ENCODE measurements at places on chromosomes 6 and 20.

DNA sequence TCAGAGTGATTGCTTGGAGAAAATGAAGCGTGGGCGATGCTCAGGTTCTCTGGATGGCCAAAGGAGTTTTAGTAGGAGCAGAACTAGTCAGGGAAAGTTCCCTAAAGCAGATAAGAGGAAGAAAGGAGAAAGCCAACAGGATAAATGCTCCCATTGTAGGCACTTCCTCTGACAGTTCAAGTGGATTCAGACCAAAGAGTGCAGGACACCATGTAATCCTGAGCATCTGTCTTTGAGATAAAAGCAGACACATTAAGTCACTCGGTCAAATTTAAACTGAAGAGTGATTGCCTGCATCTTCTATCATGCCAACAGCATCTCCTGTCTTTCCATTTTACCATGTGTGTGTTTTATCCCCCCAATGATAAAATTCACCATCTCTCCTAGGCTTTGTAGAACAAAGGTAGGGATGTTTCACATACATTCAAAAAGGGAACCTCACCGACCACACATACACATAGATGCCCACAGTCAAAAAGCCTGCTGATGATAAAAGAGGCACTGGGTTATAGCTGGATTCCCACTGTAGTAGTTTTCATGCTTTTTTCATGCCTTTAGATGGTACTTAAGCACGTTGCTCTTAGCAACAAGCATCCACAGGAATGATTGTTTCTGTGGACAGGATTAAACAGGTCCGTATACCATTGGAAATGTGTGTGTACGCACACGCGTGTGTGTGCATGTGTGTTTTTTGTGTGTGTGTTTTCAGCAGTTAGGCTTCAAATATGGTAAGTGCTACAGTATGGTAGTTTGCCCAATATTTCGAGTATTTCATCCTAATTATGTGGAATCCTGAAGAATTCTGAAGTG lies 7.0 kb downstream of the GRIK2 start:
- no peak for DNase-seq

DNA sequence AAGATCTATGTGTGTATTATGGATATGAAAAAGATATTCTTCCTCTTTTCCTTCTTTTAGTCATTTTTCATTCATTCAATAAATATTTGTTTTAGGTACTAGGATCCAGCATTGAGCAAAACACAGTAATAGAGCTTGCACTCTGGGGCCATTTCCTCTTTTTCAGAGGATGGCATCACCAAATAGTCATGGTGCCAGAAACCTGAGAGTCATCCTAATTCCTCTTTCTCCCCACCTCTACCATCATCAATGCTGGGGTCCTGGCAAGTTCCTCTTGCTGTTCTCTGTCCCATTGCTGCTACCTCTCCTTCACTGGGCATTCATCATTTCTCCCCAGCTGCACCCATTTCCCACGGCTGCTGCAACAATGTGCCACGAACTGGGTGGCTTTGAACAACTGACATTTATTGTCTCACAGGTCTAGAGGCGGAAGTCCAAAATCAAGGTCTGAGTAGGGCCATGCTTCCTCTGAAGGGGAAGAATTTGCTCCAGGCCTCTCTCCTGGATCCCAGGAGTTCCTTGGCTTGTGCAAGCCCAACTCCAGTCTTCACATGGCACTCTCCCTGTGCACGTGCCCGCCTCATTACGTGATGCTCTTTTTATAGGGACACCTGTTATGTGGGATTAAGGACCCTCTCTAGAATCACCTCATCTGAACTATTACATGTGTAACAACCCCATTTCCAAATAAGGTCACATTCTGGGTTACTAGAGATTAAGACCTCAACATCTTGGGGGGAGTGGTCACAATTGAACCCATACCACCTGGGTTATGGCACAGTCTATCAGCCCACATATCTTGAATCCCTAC lies 9.5 kb upstream of the IGF2R start:
- DNase-seq = no peak

DNA sequence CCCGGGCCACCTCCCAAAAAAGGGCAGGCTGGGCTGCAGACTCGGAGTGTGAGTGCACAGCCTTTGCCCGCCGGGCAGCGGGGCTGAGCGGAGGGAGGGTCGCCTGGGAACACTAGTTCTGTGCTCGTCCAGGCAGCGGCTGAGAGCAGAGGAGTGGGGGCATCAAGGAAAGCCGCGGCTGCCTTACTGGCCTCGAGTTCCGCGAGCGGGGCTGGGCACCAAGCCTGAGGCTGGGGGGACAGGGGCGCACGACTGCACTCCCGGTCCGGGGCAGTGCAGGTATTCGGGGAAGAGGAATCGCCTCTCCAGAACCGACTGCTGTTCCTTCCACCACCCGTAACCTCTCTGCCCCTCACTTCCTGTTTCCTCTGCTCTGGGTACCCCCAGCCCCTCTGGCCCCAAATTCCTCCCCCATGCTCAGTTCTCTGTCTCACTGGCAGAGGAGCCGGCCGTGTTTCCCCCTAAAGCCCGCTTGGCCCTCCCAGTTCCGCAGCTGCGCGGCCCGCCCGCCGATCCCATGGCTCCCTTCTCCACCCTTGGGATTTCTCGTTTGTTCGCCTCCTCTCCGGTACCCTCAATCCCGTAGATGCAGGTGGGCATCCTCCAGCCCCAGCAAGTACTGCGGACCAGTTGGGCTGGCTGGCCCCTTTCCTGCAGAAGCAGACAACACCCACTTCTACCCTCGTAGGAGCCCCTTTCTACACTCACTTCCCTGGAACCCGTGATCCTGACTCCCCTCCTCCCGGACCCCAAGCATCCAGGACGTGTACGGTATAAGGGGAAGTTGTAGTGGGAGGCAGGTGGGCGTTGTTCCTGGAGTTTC lies 5.1 kb downstream of the RING1 start:
- DNase-seq = no peak

GRCh38 chr6:24933266-24933665 lies 2.5 kb downstream of the RIPOR2 start:
- DNase-seq = no peak

DNA sequence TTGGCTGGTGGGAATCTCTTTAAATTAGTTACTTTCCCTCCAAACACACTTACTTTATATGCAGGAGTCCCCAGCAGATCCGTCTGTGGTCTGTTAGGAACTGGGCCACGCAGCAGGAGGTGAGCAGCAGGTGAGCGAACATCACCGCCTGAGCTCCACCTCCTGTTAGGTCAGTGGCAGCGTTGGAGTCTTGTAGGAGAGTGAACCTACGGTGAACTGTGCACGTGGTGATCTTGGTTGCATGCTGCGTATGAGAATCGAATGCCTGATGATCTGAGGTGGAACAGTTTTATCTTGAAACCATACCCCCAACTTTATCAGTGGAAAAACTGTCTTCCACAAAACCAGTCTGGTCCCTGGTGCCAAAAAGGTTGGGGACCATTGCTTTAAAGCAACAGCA lies 5.0 kb downstream of the SERPINB6 start:
- no peak for DNase-seq

- DNase-seq = no peak
Observed at GRCh38 chr6:69072796-69073195, 437.7 kb downstream of the ADGRB3 start.

GRCh38 chr6:100121854-100122609 lies 128.0 kb upstream of the MCHR2 start:
- no peak for DNase-seq

DNA sequence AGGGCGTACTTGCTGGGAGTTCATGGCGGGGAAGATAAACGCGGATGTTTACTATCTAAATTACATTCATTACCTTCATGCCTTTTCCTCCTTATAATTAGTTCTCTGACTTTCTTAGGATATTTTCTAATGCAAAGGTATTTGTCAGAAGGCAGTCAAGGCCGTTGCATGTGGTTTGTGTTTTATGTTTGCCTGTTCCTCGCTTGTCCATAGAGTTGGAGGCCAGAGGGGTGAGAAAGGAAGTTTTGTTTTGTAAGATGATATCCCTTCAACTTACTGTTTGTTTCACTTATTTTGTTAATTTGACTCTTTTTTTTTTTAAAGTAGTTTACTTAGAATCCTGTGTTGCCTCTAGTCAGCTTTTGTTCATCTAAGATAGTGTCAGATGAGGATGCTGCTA lies 4.0 kb upstream of the CCN2 start:
- DNase-seq = no peak

DNA sequence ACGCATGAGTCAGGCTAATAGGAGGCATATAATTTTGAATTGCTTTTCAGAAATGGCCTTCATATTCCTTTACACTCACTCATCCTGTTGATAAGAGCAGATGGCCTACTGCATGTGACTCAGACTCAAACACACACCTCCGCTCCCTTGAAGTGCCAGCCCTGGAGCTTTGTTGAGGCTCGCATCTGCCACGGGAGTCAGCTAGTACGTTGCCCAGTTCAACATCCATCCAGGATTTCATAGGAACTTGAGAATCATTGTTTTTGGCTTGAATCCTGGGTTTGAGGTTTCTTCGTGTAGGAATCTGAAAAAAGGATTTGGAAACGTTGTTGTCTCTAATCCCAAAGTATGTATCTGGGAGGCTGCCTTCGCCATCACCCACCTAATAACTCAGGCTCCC lies 87.4 kb upstream of the JAG1 start:
- peak; percentile 67 for DNase-seq

DNA sequence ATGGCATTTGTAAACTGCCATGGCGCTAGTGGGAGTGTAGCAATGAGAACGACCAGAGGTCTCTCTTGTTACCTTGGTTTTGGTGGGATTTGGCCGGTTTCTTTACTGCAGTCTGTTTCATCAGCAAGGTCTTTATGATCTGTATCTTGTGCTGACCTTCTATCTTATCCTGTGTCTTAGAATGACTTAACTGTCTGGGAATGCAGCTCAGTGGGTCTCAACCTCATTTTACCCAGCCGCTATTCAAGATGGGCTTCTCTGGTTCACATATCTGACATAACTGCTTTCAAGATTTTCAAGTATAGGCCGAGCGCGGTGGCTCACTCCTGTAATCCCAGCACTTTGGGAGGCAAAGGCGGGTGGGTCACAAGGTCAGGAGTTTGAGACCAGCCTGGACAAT lies 1.9 kb upstream of the SFT2D1 start:
- no peak for DNase-seq

DNA sequence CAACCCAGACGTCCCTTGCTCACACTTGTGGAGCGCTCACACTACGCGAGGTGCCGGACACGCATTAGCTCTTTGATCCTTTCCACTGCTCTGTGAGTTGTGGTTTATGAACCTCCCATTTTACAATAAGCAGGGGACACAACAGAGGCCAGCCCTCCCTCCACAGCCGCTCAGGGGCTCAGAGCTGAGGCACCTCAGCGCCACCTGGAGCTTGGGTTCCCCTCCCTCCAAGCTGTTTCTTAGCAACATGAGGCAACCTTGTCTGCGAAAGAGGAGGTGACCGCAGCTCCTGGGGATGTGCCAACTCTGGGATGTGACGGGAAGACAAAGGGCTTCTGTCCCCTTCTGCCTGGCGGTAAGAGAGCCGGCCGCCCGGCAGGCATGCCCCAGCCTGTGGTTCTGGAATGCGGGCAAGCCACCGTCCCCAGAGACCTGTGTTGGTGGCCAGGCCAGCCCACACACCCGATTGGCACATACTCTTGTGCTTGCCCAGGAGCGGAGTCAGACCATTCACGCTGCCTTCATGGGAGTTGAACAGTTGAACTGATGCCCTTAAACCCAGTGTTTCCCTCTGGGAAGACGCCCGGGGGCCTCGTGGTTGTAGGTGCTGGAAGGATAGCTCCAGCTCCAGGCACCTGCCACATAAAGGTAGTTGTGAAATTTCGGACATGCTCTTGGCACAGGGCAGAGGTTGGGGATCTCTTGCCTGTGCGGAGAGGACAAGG lies 44.5 kb downstream of the RBM38 start:
- no peak for DNase-seq

GRCh38 chr6:158647501-158647900 lies 2.4 kb upstream of the SYTL3 start:
- DNase-seq = no peak

DNA sequence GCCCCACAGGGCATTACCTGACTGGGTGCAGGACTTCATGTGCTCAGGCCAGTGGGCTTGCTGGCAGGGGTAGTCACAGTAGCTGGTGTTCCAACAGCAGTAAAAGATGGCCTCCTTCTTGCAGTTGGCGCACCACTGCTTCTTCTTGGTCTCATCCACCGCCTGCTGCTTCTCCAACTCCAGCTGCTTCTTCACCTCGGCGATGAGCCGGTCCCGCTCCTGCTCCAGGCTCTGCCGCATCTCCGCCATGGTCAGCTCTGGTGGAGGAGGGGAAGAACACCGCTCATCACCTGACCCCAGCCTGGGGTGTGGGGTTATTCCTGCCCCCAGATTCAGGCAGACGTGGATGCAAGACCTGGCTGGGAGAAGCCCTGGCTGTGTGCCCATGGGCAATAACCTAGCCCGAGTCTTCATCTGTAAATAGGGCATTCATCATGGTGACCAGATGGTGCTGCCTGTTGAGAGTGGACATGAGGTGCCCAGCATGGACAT lies 132.2 kb downstream of the ZMYND8 start:
- DNase-seq = no peak

DNA sequence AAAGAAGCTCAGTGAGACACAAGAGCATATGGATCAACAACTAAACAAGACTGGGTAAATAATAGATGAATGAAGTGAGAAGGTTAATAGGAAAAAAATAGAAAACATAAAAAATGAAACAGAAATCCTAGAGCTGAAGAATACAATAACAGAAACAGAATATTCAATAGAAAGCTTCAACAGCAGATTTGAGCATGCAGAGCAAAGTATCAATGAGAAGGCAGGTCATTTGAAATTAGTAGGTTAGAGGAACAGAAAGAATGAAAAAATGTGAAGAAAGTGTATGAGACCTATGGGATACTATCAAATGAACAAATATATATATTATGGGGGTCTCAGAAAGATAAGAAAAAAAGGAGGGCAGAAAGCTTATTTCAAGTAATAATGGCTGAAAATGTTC lies 362.9 kb upstream of the POU3F2 start:
- DNase-seq = no peak

DNA sequence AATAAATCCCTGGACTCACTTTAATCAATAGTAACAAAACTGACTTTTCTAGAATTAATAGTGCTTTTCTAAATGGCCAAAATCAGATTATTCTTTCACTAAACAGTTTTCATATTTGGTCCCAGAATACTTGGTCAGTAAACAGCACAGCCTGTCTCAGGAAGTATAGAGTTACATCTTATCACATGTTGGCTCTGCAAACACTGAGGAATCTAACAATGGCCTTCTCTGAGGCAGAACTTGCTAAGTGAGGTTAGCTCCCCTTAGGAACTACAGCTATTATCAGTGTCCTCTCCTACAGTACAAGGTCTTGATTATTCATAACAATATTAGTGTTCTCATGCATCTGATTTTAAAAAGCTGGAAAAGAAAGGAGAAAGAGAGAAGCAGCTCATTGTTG lies 1622.8 kb downstream of the HACE1 start:
- no peak for DNase-seq

DNA sequence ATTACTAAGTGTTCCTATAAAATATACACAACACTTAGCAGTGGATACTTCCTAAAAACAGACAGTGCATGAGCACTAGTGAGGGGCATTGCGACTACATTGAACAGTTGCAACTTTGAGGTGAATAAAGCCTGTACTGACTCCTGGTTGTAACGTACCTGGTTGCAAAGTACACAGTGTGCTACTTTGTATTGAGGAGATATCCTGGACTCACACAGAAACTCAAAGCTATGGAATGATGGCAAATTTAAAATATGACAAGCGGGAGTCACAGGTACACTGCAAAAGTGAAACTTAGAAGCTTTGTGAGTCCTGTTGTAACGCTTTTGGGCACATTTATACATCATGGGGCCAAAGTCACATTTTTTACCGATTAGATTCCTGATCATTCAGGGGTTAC lies 55.6 kb upstream of the HLA-A start:
- DNase-seq = no peak

All from smooth muscle cell of the brain vasculature (primary cell).